ENCODE measurements at places on chromosomes 6 and 20. TPM values are rescaled to one million over a fixed set of nuclear protein-coding genes. Genes with fewer than 3 reads are reported as not detected.
A peak's percentile ranks its signal among the peaks of the same experiment; 100 is the strongest.

Gene EGFL8
- 25.9 TPM for polyA plus RNA-seq

Gene OXT
- 0.47 TPM for polyA plus RNA-seq

DNA sequence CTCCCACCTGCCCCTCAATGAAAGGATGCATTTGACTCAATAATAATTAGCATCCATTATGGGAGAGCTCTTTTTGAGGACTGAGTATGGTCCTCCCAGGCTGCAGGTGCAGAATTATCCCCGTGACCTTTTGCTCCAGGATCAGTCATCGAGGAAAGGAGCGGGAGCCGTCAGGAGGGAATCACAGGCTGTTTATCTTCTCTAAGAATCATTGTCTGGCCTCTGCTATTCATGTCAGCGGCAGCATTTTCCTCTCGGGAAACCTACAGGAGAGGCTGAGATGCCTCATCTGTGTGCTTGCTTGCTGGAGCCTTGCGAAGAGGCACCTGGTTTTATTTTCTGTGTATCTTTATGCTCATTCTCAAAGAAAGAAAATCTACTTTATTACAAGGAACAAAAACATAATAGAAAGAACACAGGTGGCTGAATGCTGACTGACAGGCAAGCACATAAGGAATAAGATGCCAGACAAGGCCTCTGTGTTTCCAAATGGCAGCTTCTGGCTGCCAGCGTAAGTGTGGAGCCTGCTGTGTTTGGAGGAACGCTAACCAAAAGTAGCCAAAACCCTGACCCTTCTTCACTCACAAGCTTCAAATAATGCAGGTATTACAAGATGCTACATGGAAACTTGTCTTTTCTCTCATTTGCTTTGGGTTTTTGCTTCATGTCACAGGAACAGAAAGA is 539.1 kb upstream of the MARCKS start:
- no peak for DNase-seq

GRCh38 chr20:49186535-49187329 is 1.4 kb downstream of the STAU1 start:
- DNase-seq = no peak

DNA sequence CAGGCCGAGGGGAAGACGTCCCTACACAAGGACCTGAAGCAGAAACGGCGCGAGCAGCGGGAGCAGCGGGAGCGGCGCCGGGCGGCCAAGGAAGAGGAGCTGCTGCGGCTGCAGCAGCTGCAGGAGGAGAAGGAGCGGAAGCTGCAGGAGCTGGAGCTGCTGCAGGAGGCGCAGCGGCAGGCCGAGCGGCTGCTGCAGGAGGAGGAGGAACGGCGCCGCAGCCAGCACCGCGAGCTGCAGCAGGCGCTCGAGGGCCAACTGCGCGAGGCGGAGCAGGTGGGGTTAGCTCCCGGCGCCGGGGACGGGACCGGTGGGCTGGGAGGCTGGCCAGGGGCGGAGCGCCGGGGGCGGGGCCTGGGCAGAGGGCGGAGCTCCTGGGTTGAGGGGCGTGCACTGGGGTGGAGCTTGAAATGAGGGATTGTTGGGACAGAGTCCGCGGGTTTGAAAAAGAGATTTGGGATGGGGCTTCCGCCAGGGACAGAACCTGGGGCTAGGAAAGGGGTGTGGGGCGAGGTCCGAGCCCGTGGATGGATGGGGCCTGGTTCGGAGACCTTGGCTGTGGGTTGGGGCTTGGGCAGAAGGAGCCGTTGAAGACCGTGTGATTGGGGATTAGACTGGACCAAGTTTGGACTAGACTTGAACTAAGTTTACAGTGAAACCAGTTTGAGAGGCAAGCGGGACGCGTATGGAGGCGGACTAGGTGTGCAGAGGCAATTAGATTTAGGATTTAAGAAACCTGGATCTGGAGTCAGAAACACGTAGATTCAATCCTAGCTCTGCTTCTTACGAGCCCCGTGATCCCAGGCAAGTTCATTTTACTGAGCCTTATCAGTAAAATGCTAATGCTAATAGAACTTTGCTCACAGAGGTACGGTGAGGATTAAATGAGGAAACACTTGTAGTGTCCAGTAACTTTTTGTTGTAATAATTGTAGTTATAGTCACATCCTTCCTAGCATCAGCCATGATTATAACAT is 20.9 kb downstream of the DEF6 start:
- no peak for DNase-seq

DNA sequence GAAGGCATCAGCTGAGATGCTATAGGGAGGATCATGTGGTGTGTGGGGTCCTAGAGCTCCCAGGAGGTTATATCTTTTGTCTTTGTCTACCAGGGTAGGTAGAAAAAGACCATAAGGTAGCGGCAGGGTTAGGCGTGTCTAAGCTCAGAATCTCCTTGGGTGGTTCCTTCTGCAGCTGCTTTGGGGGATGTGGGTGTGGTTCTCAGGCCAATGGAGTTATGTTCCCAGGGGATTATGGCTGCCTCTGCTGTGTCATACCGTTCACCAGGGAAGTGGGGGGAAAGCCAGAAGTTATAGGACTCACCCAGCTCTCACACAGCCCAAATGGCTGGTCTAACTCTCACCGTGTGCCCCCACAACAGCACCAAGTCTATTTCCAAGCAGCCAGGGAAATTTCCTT is 107.4 kb upstream of the ADGRB3 start:
- no peak for DNase-seq

DNA sequence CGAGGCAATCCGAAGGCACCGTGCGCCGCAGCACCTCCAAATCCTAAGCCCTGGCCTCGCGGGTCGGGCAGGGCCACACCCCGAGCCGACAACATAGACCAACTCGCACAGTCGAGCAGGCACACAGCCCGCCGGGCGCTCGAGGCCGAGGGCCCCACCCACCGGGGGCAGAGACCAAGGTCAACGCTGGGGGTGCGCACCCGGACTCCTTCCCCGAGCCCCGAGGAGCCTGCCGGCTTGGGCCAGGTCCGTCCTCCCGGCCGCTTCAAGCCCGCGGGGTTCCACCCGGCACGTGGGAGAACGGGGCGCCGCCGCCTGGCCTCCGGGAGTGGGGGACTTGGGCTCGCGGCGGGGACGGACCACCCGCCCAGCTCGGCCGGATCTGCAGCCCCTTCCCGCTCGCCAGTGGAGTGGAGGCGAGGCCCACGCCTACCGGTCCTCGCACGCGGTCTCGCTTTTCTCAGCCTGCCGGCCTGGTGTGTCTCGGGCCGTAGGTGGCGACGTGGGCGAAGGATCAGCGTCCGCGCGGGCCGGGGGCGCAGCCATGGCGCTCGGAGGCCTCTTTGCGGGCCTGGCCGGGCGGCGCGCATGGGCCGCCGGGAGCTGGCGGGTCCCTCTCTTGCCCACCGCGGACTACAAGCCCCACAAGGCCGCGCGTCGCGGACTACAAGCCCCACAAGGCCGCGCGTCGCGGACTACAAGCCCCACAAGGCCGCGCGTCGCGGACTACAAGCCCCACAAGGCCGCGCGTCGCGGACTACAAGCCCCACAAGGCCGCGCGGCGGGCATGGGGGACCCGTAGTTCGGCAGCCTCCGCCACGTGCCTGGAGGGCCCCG is at the start of gene UCKL1:
TSS of gene UCKL1 (minus strand) at position 590 of the 837 bp plus-strand sequence. CDS start at position 546, 44 bp downstream.
- DNase-seq = peak; percentile 75

DNA sequence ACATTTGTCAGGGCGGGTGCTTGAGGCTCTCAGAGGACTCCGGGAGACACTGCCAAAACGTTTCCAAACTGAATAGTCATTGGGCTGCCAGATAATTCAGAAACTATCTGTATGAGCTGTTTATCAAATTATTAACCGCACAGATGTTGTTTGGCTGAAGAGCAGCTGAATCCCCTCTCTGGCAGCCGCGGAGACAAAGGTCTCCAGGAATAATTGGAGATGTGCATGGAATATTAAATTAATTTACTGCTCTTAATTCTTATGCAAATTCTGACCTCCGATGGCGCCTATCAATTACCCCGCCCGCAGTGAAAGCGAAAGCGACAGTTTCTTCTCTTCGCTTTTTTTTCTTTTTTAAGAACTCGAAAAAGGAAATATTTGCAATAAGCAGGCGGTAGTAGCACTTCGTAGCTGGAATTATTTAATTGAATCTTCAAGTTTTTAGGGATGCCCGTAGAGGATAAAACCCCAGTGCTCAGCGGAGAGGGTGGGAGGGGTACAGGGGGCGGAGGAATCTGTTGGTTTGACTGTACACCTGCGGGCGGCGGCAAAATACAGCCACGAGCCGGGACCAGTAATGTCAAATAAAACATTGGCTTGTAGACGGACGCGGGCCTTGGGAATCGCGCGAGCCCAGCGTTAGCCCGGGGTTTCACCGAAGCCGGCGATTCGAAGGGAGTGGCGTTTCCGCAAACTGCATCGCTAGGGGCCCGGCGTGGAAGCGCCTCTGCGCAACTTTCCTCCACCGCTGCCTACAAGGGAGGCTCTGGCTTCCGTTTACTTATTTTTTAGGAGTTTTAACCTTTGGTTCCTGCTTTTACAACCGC is 6.2 kb downstream of the LINC00237 start:
- DNase-seq = no peak

DNA sequence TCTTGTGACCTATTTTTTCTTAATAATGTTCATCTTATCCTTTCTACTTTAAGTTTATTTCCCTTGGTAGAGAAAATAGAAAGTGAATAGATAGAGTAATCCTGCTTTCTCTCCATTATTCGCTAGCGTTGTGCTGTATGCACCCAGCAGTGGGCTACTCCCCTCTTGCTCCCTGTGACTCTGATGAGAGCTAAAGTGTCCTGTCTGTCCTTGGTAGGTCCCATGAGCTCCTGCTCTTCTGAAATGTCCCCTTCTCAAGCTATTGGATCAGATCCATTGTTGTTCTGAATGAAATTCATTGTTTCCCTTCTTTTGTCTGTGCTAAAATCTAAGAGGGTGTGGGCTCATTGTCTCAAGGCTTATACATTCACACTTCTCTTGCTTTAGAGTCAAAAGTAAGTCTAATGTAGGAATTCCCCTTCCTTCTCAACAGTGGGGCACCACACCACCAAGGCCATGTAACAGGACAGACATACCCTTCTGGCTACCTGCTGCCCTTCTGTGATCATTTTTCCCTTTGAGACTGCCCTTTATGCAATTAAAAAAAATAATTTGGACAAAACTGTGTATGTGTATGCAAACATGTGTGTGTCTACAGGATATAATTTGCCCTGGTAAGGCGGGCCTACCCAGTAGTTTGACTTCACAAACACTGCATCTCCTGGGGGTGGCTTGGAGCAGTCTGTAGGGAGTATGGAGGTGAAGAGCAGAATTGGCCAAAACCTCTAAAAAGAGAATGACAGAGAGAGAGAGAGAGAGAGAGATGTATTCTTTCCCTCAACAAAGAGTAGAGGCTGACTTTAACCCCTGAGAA is 167.0 kb upstream of the MYLIP start:
- DNase-seq = no peak

- DNase-seq = no peak
Measured at GRCh38 chr20:4060856-4061695, 45.7 kb upstream of the RNF24 start.

DNA sequence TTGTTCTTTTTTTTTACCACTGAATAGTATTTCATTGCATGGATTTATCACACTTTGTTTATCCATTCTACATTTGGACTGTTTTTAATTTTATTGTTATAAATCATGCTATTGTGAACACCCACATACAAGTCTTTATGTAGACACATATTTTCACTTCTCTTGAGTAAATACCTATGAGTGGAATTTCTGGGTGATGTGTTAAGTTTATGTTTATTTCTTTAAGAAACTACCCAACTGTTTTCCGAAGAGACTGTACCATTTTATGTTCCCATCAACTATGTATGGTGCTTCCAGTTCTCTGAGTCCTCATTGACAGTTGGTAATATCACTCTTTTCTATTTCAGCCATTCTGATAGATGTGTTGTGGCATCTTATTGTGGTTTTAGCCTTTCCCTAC is 54.0 kb downstream of the RIN2 start:
- DNase-seq = no peak

- DNase-seq = no peak
Measured at GRCh38 chr6:27812805-27813492, 99.2 kb downstream of the OR2B2 start.

Data from forelimb muscle (tissue), 1 donor.